NCI-H1694 (cell line): ENCODE measurements at places on chromosomes 1 and 21.

DNA sequence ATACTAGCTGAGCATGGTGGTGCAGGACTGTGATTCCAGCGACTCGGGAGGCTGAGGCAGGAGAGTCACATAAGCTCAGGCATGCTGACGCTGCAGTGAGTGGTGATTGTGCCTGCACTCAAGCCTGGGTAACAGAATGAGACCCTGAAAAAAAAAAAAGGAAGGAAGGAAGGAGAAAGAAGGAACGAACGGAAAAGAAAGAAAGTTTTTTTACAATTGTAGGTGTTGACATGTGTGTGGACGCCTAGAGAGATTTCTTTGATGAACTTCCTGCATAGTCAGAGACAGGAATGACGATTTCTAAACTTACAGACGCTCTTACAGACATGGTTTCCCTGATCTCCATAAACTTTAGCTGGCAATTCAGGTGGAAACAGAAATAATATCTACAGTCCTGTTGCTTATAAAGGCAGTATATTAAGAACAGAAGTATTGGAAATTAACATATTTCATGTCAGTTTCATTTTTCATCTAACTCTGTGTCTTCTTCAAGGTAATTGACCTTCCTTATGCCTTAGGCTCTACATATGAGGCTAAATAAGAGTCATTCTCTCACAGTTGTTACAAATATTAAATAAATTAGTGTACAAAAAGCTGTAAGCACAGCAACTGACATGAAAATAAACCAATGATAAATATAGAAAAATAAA lies 4.1 kb downstream of the SAMSN1 start:
- DNase-seq = no peak

DNA sequence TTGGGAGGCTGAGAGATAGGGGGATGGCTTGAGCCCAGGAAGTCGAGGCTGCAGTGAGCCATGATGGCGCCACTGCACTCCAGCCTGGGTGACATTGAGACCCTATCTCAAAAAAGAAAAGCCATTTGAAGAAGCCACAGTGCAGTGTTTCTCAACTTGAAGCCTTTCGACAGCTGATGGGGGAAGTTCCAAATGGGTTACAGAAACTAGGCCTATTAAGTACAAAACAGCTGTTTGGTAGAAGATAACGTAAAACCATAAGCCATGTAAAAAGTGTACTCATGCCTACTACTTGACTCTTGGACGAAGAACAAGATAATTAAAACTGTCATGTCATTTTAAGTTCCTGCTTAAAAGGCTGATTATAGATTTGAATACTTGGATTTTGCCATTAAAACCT lies 16.6 kb downstream of the COPA start:
- no peak for DNase-seq

DNA sequence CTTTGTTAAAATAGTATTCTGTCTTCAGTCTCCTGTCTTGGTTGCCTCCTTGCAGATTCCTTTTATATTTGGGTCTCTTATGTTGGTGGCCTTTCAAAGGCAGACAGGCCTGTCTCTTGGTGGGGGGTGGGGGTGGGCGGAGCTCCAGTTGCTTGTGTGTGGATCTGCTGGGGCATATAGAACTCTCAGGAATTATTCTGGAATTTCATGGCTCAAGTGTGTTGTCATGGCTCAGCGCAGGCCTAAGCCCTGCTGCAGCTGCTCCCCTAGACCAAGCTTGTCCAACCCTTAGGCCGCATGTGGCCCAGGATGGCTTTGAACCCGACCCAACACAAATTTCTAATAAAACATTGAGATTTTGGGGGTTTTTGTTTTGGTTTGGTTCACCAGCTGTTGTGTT lies 8.0 kb downstream of the C1orf35 start:
- DNase-seq = no peak

GRCh38 chr1:207181847-207182246 lies 77.8 kb downstream of the C4BPA start:
- DNase-seq = no peak

DNA sequence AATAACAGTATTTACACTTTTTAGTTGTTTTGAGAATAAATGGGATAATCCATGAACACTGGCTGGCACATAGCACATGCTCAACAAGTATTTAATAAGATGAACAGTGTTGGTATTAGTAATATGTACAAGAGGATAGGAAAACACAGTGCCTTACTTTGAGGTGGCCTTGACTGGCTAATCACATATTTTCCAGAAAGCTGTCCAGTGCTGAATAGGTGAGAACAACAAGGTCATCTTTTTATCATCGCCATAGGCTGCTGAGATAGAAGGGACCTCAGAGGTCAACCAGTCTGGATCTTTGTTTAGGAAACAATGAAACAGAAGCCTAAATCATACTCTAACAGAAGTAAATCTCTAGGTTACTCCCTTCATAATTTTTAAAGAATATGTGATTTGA lies 89.7 kb upstream of the BCL9 start:
- DNase-seq = no peak

GRCh38 chr1:100325415-100326324 lies 26.6 kb upstream of the CDC14A start:
- no peak for DNase-seq

GRCh38 chr1:13722808-13723360 lies 22.9 kb downstream of the PRDM2 start:
- no peak for DNase-seq

DNA sequence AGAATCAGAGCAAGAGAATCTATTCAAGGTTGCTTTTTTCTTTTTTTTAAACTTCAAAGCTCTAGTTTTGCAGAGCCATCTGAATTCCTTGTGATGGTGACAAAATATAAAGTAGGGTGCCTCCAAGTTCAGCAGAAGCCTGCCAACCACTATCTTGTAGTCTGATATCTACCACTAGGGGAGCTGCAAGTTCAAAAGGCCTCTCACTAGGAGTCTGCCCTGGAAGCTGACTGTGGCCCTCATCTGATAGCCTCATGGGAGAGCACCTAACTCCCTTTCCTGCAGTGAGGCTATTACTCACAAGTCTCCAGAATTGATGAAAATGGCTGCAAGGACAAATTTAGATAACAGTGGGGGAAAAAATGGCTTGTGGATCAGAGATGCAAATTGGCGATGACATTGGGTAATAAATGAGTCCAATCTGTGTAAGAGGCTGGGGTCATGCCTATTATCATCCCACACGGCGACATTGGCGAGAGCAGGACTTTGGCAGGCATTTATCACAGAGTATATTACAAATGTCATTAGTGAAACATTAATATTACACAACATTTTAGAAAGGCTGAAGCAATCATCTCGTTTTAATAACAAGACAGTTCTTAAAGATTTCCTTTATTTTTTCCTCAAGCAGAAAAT lies 10.7 kb upstream of the ZP4 start:
- peak; percentile 1 for DNase-seq

GRCh38 chr1:173916667-173917066 lies 460 bp downstream of the SERPINC1 start:
- no peak for DNase-seq

DNA sequence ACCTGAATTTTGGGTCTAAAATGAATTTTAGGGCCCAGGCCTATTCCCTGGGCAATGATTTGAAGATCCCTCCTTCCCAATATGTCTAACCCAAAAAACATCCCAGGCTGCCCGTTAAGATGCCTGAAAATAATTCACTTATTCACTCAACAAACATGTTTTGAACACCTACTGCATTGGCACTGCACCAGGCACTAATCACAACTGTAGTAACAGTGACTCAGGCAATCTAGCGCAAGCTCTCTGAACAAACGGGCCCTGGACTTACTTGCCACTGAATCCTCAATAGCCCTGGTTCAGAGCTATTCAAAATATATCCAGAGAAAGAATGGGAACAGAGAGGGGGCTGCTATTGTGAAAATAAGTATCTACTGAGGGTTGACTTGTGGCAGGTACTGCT lies 4.2 kb downstream of the CD244 start:
- DNase-seq = no peak

DNA sequence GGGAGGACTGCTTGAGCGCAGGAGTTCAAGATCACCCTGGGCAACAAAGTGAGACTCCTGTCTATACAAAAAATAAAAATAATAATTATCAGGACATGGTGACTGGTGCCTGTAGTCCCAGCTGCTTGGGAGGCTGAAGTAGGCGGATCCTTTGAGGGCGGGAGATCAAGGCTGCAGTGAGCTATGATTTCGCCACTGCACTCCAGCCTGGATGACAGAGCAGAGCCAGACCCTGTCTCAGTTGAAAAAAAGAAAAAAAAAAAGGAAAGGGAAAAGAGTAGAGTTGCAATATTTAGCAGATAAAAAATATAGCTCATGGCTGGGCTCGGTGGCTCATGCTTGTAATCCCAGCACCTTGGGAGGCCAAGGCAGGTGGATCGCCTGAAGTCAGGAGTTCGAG lies 3.3 kb upstream of the S1PR1 start:
- no peak for DNase-seq

DNA sequence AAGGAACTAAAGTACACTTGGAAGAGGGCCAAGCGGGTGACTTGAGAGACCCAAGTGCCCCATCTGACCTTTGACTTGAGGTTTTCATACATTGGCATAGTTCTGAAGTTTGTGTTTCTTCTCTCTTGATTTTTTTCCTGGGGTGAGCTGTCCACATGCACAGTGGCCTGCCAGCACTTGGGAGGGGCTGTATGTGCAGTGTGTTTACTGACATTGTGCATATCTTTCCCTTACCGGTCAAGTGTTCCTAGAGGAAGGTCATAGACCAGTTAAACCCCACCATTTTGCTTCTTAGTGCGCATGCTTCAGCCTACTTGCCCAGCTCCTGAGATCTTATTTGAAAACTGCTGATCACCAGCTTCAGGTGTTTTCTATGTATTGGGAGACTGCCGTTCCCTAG lies 435.2 kb upstream of the KAZN start:
- DNase-seq = no peak

DNA sequence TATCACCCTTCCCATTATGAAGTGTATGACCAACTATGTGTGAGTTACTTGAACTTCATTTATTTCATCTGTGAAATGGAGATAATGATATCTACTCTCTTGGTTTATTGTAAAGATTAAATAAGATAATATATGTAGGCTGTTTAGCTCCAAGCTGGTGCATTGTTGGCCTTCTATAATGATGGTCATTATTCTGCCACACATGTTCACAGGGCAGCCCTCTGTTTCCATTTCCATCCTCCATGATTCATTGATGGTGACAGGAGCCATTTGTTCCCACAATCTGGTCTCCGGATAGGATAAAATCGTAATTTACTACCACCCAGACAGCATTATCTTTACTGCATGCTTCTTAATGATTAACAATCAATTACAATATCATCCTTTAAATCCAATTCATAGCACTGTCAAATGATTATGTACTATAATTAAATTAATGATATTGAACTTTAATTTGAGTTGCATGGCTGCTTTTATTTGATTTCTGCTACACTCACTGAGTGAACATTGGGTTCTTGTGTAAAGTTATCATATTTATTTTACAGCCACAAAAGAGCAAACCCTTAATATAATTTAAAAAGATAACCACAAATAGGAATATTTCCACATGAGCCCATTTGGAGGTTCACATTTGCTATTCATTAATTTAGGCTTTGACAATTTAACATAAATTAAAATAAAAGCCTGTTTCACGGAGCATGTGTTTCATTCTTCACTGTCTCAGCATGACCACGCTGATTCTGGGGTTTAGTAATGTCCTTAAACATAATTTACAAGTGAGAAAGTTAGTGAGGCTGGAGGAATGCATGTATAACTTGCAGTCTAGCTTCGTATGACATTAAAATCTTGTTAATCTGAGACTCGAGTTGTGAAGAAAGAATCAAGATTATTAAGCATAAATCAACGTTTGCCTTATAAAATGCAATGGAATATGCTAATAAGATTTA lies 596.4 kb upstream of the ZRANB2 start:
- DNase-seq = no peak

GRCh38 chr1:101242324-101243050 lies 5.7 kb downstream of the S1PR1 start:
- no peak for DNase-seq
